ENCODE measurements at places on chromosomes 7 and 10.

GRCh38 chr7:24737281-24737680 lies 20.0 kb downstream of the GSDME start:
- no peak for DNase-seq

GRCh38 chr7:114854369-114854768 lies 67.5 kb upstream of the MDFIC start:
- DNase-seq = no peak

- no peak for DNase-seq
Observed at GRCh38 chr10:112981553-112981952, 31.5 kb downstream of the TCF7L2 start.

- no peak for DNase-seq
Observed at GRCh38 chr10:110527731-110528171, 30.0 kb downstream of the DUSP5 start.

DNA sequence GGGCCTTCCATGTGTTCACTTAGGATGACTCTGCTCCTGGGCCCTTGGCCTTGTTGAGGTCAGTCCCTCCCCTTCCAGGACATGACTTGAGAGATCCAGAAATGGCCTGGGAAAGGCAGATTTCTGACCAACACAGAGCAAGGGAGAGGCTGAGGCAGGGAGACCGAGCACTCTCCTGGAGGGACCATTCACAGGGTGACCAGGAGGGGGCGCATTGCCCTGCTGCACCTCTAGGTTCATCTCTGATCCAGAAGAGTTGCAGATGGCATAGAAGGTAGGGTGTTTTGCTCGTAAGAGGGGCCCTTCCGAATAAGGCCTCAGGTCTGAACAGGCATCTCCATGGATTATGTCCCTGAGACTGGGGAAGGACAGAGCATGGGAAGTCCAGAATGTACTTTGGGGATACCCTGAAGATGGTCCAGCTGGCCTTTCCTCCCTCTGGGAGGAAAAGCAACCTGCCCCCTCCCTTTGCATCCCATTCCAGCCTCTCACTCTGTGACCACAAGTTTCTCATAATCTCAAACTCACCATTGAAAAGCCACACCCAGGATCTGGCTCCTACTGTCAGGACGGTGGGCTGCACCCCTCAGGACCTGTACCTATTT lies 6.6 kb downstream of the DMBT1 start:
- DNase-seq = no peak

DNA sequence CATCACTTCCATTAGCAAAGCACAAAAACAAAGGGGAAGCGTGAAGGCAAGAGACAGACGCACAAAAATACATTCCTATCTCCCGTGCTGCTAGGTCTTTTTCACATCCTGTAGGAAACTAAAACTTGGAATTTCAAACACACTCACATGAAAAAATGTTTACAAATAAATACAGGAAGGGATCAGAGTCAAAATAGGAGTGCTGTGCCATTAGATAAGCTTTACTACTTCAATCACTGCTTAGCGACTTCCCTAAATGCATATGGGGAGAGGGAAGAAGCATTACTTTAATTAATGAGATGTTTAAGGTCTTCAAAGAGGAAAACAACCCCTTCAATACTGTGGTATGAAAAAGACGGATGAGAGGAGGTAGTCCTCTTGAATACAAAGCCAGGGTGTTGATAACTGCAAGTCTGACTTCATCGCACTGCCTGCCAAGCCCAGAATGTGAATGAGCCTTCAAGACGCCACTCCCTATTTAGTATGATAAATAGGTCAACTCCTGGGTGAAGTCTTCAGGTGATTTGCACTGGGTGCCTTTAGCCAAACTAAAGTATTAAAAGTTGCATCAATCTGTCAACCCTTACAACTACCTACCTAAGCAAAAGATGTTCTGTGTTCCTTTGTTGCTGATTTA lies 13.9 kb downstream of the PARD3 start:
- DNase-seq = no peak

DNA sequence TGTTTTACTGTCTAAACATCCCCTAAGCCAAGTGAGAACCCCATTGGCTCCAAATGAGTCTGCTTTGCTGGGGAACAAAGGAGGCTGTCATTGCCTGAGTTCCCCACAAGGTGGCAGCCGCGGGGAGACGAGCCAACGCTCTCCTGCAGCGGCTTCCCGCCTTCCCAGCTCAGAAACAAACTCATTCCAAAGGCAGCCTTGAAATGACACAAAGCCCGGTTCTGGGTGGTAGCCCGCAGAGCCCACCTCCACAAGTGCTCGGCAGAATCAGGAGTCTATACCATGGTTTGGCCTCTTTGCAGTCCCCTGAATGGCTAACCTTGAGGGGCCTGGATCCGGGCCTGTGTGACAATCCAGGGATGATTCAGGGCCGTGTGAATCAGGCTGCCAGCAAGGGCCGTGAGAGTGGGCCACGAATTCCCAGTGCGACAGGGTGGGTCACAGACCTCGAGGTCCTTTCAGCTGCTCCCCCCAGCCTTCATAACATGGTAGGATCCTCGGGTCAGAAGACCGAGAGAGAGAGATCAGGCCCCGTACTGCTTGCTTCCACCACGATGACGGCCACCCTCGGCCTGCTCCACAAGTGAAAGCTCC lies 79.7 kb downstream of the DLG5 start:
- peak; percentile 85 for DNase-seq

GRCh38 chr7:142878315-142878714 lies 7.2 kb downstream of the TRPV6 start:
- no peak for DNase-seq

DNA sequence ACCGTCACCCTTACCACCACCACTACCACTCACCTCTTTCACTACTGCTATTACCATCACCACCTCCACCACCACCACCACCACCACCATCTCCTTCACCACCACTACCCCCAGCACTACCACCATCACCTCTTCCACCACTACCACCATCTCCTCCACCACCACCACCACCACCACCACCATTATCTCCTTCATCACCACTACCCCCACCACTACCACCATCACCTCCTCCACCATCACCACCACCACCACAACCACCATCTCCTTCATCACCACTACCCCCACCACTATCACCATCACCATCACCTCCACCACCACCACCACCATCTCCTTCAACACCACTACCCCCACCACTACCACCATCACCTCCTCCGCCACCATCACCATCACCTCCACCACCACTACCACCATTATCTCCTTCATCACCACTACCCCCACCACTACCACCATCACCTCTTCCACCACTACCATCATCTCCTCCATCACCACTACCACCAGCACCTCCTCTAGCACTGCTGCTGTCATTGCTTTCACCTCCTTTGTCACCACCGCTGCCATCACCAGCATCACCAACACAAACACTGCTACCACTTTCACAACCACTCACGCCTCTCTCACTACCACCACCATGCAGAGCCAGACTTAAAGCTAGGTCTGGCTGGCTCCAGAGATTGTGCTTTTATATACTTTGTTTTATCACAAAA lies 109.3 kb downstream of the ICA1 start:
- DNase-seq = no peak

DNA sequence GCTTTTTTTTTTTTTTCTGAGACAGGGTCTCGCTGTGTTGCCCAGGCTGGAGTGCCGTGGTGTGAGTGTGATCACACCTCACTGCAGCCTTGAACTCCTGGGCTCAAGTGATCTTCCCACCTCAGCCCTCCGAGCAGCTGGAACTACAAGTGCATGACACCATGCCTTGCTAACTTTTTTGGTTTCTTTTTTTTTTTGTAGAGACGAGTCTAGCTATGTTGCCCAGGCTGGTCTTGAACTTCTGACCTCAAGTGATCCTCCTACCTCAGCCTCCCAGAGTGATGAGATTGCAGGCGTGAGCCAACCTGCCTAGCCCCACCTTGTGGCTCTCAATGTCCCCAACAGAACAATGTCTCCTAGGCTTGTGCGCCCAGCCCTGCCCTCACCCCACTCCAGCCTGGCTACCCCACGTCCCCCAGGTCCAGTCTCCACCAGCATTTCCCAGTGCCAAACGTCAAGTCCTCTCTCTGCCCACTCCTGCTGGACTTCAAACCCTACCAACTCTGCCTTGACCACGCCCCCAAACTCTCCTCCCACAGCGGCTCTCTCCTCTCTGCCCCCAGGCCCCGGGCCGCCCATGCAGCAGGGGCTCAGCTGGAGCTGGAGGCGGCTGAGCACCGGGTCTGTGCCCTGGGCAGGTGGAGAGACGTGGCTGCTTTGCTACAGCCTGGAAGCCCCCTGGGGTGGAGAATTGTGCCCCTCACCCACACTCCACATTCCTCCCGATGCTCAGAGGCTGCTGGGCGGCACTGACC lies 18.9 kb downstream of the BHLHA15 start:
- DNase-seq = no peak

DNA sequence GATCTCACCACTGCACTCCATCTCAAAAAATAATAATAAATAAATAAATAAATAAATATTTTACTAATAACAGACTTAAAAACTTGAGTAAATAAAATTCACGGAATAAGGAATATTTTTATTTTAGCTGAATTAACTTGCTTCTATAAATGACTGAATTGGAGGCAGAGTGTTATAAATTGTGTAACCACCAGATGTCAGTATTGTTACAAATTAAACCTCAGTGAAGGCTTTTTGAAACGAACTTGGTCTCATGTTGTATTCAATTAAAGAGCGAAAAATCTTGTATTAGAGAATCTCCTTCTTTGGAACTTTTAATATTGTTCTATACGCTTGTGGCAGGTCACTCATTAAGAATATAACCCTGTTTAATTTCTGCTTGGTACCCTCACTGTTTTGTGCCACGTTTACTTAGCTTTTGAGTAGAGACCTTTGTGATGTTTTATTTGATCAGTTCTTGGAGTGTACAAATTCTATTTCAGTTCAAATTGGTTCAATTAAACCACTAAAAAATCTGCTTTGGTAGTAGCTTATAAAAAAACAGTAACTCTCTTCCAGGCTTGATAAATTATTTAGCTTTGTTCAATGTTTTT lies 45.6 kb upstream of the SCIN start:
- DNase-seq = peak; percentile 56

DNA sequence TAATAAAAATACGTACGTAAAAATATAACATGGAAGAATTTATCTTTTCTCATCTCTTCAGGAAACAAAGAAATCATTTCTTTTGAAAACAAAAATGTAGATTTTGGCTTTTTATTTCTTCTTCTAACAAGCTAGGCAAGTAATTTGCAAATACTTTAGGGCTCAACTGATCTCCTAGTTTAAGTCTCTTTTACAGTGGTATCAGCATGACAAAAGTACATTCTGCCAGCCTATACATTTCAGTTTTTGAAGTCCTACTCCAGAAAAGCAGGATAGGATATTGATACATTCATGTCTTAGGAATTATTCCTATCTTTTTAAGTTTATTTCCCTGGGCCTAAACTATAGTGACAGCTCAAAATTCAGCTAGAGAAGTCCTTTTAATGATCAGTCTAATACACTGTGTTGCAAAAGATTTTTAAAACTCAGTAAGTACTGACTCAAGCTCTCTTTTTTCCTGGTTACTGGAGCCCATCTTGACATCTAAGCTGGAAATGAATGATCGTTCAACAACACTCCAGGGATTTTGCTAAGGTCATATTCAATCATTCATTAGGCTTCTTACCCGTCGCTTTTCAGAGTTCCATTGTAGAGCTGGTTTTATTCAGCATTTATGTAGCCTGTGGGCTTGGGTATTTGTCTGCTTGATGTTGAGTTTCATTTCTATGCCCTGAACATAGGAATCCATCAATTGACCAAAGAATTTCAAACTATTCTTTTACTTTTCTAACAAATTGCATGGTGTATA lies 12.2 kb upstream of the FAM53B start:
- no peak for DNase-seq

GRCh38 chr7:70165477-70166170 lies 567.3 kb downstream of the AUTS2 start:
- no peak for DNase-seq

GRCh38 chr10:131254859-131255252 lies 56.7 kb downstream of the TCERG1L start:
- no peak for DNase-seq

GRCh38 chr7:143320620-143321019 lies 4.7 kb downstream of the CLCN1 start:
- no peak for DNase-seq

DNA sequence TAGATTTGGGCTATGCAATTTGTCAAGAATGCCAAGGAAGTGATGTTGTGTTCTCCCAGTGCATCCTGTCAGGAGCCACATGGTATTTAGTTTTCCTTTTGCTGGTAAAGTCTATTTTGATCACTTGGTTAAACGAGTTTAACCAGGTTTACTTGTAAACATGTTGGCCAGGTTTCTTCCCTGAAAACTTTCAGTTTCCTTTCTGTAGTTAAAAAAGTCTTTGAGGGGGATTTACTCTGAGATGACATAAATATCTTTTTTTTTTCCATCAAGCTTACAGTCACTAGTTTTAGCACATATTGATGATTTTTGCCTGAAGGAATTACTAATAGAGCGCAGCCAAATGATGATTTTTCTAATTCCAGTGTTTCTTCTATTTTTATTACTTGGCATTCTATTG lies 320.5 kb downstream of the PHF14 start:
- no peak for DNase-seq

GRCh38 chr10:79391231-79392019 lies 44.2 kb downstream of the PPIF start:
- DNase-seq = no peak

DNA sequence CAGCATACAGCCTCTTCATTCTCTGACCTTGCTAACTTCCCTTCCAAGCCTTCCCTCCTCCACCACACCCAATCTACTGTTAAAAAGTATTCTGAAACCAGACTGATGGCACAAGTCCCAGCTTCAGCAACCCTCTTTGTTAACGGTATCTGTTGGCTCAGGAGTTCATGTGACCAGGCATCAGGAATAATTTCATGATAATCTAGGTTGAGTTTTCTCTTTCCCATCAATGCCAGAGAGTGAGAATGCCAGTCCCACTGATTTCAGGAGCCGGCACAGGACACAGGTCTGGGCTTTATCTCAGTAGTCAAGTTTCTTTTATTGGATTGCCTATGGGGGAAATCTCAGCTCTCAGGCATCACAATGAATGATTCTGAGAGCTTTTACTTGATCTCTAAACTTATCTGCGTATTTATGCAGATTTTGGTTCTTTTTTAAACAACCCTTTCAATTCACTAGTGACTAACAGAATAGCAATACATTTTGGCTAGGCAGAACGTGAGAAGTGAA lies 231.0 kb upstream of the LYZL1 start:
- DNase-seq = no peak

DNA sequence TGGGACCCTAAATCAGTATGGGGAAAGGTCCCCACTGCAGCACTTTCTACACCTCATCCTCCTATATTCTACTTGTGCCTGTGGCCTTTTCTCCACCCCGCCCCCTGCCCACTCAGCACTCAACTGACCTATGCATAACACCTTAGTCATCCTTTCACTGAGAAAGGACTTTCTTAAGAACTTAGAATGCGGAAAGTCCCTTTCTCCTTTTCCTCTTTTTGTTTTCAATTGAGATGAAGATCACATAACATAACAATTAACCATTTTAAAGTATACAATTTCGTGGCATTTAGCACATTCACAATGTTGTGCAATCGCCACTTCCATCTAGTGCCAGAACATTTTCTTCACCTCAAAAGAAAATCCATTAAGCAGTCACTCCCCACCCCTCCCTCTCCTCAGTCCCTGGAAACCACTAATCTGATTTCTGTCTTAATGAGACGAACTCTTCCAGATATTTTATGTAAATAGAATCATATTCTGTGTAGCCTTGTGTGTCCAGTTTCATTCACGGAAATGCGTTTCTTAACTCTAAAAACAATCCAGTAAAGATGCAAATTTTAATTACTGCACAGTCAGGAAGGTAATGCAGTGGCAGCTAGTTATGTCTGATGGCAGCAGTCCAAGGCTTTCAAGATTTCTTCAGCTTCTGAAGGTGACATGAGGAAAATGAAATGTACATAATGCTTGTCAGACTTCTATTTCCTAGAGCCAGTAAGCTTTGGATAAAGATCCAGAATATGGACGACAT lies 41.7 kb downstream of the FAS start:
- DNase-seq = no peak

- no peak for DNase-seq
Observed at GRCh38 chr7:92768501-92769393, 67.6 kb downstream of the CDK6 start.

Data from muscle of arm (tissue), 14 donors.